GDM1 (cell line): ENCODE measurements at places on chromosomes 6 and 20.

- no peak for DNase-seq
Observed at GRCh38 chr6:165573671-165574070, 89.4 kb downstream of the PDE10A start.

- DNase-seq = no peak
Observed at GRCh38 chr20:46398963-46399362, 7.5 kb downstream of the ELMO2 start.

DNA sequence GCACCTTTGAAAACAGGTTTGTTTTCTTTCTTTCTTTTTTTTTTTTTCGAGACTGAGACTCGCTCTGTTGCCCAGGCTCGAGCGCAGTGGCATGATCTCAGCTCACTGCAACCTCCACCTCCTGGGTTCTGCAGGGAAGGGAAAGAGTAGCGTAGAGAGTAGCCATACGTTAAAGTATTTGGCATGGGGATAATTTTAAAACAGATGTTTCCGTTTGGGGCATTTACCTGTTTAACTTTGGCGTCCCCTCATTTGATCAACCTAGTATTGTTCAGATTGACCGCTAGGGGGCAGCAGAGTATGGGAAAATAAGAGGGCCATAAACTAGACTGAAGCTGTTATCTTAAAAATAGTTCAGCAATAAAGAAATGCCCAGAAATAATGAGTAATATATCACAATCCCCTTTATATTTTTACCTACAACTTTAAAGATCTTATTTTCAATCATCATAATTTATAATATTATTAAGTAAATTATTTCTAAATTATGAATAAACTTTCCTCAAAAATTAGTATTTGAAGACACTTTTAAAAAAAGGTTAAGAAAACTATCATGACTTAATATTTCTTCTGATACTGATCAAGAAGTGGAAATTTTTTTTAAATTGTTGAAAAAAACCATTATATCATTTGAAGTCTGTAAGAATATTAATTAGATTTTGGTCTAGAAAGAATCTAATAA lies 7.6 kb upstream of the TAAR9 start:
- peak; percentile 21 for DNase-seq

DNA sequence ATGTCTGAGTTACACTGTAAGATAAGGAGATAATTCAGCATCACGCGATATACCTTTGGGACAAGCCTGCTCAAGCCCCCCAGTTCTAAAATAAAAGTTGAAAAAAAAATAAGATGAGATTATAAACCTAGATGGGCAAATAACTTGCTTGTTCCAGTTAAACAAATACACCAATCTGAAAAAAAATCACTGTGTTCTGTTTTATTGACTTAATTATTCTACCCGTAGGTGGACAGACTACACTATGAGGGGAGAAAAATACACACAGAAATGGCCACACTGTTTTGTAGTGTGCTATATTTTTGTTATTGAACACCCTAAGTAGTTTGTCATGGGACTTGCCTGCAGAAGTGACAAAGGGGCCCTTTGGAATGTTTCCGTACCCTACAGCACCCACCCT lies 70.9 kb downstream of the CRYBG1 start:
- DNase-seq = no peak

DNA sequence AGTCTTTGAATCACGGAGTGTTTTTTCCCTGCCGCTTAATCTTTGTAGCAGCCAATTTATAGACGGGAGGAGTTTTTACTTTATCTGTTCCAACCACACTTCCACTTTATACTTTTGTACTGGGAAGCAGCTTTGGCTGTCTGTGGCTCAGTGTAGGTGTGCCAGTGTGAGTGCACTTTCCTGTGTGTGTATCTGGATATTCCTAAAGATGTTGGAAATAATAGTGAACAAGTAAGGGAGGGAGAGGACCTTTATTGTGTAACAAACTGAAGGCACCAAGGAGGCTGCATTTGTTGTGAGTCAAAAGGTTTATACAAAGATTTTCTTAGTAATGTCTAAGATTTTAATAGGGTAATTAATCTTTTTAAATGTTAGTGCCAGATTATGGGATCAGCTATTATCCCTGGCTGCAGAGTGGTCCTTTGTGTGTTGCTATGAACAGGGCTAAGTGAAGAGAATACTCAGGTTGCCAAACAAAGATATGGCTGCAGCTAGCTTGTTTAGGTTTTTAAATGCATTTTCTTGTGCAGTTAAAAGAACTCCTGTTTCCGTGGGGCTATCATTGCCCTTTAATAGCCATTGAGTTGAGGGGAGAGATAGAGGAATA lies 226.3 kb downstream of the RNF144B start:
- DNase-seq = no peak

GRCh38 chr6:7914991-7915789 lies 4.6 kb upstream of the TXNDC5 start:
- DNase-seq = no peak

DNA sequence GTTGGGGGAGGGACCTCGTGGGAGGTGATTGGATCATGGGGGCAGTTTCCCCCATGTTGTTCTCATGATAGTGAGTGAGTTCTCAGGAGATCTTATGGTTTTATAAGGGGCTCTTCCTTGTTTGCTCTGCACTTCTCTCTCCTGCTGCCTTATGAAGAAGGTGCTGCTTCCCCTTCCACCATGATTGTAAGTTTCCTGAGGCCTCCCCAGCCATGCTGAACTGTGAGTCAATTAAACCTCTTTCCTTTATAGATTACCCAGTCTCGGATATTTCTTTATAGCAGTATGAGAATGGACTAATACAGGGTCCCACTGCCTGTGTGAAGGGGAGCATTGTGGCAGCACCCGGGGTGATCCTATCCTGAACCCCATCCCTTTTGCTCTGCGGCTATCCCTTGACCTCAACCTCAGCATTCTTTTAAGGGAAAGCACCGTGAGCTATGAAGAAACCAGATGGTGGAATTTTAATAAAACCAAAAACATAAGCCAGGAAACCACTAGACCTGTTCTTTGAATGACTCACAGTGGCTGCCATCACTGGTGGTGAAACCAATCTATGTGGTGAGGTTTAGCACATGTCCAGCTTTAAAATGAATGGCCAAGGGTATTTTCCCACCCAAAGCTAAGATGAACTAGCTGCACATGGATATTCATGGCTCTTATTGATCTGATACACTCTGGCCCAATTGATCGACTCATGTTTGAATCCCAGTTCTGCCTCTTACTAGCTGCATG lies 62.2 kb downstream of the ZDHHC14 start:
- DNase-seq = no peak

DNA sequence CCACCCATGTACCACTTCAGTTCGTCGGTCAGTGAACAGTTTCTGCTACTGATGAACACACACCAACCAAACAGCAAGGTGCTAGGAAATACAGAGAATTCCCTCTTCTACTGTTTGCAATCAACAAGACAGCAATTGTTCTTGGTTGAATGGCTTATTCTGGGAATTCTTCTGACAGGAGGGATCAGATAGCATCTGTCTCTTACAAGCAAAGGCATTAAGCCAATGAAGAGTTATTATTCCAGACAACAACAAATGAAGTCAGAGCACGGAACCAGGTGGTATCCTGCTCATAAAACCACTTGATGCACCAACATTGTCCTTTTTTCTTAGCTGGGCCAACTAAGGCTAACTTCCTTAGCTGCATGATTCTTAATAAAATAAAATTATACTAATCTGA lies 37.8 kb downstream of the PTPRK start:
- no peak for DNase-seq

GRCh38 chr20:55057779-55058415 lies 582.5 kb downstream of the DOK5 start:
- no peak for DNase-seq

- peak; percentile 10 for DNase-seq
Observed at GRCh38 chr6:12844284-12845223, 128.0 kb downstream of the PHACTR1 start.

DNA sequence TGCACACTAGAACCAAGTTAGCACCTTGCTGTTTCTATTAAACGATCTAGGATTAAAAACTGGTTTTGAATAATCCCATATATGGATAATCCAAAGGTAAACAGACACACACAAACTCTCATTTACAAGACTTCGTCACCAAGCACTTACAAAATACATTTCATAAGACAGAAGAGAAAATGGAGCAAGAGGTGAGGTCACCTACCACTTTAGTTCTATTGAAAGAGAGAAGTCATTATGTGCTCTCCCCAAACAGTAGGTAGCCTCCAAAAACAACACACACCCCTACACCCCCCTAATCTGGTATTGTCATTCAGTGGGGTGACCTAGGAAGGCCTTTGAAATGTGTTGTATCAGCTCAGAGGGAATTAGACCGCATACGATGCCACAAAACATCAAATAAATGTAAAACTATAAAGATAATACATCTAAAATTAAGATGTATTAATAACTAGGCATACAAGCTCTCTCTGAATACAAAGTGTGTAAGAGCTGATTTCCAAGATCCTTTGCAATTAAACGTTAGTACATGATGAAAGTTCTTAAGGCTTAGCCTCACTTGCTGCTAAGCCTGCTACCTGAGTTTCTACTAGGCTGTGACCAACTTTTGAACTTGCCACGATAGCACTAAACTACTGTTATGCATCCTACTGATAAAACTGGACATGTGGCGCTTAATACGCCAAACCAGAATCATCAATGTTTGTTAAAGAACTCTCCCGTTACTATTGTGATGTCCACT lies 1.6 kb downstream of the SRPK1 start:
- DNase-seq = no peak
